NCI-H2029 treated with DMSO at 0.1 percent for 48 hours (cell line): ENCODE measurements at places on chromosomes 3 and 15.
A peak's percentile ranks its signal among the peaks of the same experiment; 100 is the strongest.

GRCh38 chr3:126618021-126618420 is 36.9 kb downstream of the TXNRD3 start:
- no peak for DNase-seq

DNA sequence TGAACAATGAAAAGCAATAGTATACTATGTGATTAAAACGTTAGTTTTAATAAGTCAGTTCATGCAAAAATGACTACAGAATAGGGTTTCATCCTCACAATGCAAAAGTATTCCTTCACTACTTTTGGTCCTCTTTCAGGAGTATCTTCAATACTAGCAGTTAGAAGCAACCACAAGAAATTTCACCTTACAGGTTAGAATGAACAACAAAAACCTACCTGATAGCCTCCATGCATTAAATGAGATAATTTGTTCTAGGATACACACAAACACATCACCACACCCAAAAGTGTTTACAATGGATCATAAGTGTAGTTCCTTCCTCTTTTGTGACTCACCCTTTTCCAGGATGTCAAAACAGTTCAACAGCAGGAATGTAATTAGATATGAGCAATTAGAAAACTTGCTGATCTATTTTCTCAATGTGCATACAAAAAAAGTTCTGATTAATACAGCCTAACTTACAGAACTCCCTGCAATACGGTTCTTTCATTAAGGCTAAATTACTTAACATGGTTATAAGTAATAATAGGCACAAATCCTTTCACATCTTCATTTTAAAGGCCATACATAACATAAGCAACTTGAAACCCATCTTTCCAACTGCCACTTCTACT is 21.6 kb downstream of the UACA start:
- no peak for DNase-seq

DNA sequence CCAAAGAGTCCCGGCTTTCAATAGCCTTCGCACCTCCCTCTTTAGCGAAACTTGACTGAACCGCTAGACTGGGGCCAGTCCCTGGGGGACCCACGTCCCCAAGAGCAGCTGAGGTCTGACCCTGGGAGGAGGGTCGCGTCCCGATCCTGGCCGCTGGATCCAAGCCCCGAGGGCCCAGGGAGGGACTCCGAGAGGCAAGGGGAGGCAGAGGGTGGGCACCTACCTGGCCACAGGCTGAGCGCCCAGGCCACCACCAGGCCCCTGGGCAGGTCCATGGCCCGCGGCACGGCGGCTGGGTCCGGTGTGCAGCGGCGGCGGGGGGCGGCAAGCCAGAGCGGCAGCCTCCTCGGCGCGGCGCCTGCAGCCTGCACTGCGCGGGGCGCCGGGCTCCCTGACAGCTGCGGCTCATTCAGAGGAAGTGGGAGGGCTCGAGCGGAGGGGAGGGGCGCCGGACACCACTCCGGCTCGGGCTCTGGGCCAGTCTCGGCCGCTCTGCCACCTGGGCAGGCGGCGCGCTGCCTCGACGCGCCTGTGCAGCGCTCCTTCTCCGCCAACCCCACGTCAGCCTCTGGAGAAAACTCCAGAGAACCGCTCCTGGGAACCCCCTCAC is at the start of gene ITGA11:
Gene ITGA11, minus strand, starts transcription at position 372 of the 610 bp plus-strand sequence. Its CDS starts 97 bp downstream, at position 275.
- DNase-seq = peak; percentile 0

DNA sequence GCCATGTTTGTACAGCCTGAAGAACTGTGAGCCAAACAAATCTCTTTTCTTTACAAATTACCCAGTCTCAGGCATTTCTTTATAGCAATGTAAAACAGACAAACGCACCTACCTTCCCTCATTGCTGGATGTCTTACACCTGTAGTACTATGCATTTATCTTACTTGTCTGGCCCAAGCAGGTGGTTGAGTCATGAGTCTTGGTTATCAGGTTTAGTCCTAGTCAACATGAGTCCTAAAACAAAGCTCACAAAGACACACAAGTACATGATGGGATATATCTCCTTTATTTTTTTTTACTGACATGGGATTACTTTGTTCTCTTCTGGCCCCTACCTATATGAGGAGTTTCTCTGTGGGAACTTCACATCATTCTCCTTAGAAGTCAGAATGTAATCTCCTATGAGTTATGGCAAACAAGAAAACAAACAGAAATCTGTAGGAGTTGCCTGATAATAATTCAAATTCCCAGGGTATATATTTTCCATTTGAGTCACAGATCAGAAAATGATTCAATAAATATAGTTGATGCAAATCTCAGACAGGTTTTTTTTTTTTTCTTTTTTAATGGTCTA is 33.6 kb upstream of the PLSCR2 start:
- no peak for DNase-seq

DNA sequence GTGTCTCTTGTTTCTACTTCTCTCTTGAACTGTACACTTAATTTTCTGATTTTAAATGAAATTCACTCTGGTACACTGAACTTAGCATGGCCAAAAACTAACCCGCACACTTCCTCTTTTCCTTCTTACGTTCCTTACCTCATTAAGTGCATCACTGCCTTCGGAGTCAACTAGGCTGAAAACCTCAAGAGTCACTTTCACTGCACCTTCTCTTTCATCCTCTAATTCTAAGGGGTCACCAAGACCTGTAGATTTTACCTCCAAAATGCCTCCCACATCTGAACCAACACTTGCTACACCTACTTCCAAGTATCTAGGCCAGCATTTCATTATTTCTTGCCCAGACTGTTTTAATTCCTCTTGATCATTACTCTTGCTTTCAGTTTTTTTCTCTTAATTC is 6.6 kb downstream of the CBLB start:
- no peak for DNase-seq

- no peak for DNase-seq
These were observed 92.2 kb downstream of the ST6GAL1 start for GRCh38 chr3:187022403-187023029.

DNA sequence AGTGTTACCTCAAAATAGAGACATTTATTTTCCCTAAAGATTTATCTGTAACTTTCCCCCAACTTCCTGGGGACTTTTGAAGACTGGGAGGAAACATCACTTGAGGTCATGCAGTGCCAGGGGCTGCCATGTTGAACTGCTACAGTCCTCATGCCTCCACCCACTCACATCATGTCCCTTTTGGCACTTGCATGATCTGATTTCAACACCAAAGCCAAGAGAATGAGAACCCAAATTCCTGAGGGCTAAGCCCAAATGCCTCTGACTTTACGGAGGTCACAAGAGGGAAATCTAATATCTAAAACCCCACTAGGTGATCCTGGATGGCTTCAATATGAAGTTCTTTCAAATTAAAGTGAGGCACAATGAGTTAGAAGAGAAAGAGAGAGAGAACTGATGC is 213.1 kb downstream of the NTRK3 start:
- DNase-seq = no peak

DNA sequence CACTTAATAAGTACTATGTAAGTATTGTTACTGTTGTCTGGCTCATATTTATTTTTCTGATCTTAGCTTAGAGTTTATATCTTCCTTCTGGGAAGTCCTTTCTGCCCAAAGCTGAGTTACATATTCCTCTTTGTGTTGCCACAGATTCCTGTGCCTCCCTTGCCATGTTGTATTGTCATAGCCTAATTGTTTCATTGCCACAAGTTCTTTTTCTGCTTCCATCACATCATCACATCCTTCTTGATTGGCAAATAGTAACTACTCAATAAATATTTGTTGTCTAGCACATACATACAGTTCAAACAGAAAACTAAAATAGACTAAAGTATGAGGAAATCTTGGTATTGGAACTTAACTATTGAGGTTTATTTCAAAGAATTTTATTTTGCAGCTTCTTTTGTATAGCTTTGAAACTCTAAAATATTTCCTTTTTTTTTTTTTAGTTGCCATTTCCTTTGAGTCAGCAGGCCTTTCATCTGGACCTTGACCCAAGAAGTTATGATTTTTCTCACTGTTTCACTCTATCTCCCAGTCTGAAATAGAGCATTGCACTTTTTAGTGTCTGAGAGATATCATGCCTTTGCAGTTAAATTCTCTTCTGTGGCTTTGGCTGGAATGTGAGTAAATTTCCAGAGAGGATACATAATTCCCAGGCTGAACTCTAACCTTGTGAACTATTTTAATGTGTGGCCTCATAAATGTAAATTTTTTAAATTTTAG is 98.2 kb downstream of the ZNF609 start:
- no peak for DNase-seq

DNA sequence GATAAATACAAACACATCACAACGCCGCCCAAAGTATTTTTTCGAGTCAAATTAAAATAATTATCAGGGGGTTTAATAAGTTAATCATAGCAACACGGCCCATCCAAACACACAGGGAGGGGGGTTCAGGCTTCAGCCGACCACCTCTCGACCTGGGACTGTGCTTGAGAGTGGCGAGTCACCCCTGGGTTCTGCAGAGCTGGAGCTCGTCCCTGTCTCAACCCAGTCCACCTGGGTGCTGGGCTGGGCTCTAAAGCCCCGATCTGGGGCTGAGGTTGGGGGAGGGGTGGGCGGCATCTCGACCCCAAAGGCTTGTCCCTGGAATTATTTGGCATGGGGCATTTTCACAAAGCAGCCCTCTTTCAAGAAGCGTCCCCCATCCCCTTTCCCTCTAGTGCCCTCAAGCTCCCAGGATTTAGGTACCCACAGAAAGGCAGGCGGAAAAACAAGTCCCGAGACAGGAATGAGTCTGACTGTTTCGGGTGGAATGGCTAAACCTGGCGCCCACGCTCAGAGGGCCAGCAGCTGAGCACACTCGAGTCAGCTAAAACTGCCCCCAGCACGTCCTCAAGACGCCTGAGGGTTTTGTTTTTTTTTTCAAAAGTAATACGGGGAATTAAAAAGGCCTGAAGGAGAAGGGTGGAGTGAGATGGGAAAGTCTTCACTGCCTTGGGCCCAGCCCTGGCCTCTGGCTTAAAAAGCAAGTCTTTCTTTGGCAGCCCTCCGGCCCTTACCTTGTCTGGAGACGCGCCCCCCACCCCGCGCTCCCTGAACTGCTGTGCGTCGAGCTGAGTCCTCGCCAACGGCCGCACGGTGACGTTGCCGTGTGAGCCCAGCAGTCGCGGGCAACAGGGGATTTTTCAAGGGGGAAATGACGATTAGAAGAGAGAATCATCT is 32.5 kb downstream of the NR2F2 start:
- DNase-seq = no peak

- no peak for DNase-seq
These were observed 727.5 kb downstream of the TBL1XR1 start for GRCh38 chr3:176469694-176470205.

DNA sequence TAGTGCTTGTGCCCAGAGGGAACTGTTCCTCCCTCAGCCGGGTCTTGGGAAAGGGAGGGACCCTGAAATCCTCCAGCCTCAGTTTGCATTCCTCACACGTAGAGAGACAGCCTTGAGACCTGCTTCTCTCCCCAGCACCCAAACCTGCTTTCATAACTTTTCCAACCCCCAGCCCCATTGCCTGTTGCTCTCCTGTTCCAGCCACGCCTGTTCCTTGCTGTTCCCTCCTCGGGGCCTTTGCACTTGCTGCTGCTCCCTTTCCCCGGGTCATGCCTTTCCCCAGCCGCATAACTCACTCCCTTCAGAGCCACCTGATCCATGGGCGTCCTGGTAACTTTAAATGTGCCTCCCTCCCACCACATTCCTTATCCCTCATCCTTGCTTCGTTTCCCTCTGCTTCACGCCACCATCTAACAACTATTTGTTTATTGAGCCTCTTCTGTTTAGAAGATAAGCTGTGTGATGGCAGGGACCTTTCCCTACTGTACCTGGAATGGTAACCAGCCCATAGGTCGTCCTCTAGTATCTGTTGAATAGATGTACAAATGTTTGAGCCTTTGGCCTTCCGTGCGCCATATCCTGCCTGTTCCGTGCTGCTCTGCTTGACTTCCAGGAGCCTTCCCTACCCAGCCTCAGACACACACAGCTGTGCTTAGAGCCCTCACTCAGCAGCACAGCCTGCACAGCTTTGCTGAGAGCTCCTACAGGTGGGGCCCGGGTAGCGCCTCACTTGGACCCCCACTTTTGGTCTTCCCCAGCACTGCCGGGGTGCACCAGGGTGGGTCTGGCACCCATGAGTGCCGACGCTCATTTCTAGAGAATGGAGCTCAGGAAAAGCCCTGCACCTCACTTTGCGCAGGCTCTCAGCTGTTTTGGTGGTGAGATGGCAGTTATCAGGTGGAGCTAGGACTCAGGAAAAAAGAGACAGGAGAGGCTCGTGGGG is 60.2 kb downstream of the SCN5A start:
- DNase-seq = no peak

- no peak for DNase-seq
These were observed 248.8 kb upstream of the LYSMD4 start for GRCh38 chr15:99981839-99982658.
